H7 (cell line): ENCODE measurements at places on chromosomes 13 and 19.

- peak; percentile 64 for DNase-seq
These were observed 21.5 kb upstream of the GSX1 start for GRCh38 chr13:27770809-27771208.

DNA sequence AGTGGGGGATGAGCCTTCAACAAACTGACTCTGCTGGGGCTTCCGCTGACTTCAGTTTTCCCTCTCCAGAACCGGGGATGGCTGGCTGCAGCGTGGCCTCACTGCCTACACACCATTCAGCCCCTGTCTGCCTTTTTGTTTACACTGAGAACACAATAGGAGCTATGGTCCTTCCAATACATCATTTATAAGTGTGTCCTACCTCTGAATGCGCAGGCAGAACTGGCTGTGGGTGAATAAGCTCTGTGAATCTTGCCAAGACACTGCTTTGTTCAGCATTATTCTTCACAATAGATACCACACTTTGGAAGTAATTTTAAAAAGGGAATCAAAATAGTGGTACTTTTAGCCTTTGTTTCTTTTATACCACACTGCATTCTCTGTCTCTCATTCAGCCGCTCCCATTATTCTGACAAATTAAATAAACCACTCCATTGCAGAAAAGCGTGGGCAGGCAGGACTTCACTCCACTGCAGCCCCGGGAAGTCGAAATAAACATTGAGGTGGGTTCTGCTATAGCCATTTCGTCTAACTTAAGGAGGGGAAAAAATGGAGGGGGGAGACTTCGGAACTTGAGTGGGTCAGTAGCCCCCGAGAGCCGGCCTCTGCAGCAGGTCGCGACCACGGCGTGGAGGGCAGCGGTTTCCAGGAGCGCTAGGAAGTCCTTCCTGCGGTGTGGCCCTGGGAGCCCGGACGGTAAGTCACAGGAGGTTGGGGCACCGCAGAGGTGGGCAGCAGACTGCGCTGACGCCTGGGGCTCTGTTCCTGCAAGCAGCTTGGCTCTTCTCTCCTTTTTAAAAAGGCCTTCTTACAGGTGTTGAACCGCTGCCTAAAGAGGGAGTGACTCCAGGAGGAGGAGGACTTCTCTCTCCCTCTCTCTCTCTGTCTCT, 94.8 kb upstream of the SOX1 start:
- DNase-seq = peak; percentile 68

GRCh38 chr13:70842062-70842644, 733.9 kb upstream of the KLHL1 start:
- no peak for DNase-seq

GRCh38 chr19:55802281-55802680, 29.5 kb downstream of the NLRP11 start:
- DNase-seq = no peak

DNA sequence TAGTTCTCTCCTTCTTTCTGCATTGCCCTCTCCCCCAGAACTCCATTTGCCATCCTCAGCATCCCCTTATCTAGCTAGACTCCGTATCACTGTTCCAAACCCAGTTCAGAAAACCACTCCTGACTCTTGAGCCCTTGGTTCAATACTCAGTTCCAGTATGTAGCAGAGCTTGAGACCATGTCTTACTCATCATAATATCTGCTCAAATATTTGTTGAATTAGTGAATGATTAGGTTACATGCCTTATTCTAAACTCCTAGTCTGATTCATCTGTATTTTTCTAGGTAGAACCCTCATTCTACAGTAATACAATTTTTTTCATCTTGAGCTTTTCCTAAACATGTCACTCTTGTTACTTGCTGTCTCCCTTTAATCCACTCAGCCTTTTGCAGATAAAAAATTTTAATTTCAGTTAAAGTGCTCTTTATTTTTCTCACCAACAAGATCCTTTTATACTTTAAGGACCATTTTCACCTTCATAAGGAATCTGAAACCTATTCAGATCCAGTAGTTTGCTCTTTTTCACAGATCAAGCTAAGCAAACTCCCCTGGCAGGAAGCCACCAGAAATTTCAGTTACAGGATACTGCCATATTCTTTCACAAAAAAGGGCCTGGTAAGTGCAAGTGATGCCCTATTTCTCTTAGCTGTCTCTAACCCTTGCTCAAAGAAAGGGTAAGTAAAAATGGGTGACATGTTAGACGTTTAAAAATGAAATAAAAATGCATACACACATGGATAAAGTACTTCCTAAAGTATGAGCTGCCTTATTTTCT, 23.1 kb upstream of the INTS6 start:
- no peak for DNase-seq

DNA sequence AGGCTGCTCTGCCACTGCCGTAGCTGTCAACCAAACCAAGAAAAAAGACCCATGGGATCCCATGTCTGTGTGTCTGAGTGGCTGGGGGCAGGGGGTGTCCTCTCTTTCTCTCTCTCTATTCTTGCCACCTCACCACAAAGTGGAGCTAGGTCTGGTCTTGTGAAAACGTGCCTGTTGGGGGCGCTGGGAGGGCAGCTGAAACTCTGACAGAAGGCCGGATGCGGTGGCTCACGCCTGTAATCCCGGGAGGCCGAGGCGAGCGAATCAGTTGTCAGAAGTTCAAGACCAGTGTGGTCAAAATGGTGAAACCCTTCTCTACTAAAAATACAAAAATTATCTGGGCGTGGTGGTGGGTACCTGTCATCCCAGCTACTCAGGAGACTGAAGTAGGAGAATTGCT, 29.2 kb downstream of the ZNF146 start:
- DNase-seq = peak; percentile 52

DNA sequence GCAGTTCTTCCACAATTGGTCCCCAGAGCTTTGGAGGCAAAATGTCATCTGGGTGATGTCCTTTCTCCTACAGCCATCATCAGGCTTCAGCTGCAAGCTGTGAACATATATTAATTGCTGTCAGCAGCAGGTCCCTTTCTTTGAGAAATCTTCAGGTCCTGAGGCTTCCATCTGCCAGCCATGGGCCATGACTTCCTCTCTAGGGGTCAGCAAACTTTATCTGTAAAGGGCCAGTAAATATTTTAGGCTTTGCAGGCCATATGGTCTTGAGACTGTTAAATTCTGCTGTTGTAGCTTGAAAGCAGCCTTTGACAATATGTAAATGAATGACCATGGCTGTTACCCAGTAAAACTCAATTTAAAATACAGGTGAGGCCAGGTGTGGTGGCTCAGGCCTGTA, 27.1 kb downstream of the SERP2 start:
- no peak for DNase-seq

- DNase-seq = peak; percentile 16
These were observed 18.5 kb upstream of the GPR18 start for GRCh38 chr13:99276706-99277105.

DNA sequence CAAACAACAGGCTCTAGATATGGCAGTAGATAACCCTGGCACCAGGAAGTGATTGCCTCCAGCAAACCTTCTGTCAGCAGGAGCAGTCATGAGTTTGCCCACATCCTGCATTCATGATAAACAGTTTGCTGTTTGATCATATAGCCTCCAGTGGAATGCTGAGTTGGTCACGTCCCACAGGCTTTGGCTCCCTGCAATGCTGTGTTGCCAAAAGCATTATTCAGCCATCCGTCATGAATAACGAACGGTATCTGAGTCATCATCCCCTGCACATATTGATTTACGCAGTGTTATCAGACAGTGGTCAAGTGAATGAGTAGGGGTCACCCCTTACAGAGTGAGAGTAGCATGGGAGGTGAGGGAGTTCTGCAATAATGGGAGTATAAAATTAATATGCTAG, 21.9 kb upstream of the ZNF432 start:
- DNase-seq = no peak

DNA sequence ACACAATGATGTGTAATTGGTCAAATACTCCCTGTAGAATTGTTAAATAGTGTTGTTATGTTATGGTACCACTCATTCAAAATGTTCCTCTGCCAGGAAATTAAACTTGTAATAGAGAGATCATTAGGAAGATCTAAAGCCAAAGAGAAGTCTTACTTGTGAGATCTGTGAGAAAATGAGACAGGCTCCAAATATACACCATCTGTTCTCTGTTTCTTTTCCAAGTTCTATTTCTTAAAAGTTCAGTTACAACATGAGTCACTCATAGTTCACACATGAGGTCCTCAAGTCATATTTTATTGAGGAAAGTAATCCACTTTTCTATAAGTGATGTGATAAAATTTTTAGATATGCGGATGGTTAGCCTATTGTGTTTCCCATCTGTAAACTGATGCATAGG, 1038.1 kb upstream of the PRR20A start:
- no peak for DNase-seq

DNA sequence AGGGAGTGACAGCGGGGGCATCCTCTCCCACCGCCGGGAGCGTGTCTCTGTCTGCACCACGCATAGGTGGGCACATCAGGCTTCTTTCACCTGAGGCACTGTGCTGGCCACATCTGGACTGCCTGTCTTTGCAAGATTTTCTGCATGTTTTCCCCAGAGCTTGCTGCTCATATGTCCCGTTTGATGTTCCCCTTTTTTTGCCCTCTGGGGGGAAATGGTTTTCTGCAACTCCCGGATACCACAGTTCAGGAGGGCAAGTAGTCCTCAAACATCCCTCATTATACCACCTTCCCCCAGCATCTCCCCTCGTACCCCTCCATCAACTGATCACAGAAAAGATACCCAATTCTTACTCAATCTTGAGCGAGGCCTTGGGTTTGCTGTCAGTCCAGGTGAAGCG, 168.0 kb downstream of the PAN3 start:
- no peak for DNase-seq

DNA sequence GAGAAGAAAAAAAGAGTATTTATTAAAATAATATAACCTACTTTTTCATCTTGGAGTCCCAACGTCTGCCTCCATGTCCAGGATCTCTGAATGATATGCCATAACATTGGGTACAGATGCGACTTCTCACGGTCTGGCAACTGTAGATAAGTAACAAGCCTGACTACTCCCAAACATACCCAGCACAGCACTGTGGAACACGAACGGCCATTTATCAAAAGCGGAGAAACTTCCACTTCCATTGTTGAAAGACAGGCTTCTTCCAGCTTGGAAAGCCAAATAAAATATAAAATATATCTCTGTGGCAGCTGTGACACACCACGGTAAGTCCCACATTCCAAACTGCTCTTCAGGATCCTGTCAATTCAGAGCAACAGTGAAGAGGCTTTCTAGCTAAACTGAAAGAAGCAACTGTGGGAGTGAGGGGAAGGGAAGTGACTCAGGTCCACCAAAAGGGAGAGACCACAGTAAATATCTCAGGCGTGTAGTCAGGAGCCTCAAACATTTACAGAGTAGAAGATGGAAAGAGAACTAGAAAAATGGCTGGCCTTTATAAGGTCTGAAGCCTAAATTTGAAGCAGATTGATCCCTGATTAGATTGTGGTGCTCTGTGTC, 331.7 kb downstream of the LIG4 start:
- DNase-seq = no peak

DNA sequence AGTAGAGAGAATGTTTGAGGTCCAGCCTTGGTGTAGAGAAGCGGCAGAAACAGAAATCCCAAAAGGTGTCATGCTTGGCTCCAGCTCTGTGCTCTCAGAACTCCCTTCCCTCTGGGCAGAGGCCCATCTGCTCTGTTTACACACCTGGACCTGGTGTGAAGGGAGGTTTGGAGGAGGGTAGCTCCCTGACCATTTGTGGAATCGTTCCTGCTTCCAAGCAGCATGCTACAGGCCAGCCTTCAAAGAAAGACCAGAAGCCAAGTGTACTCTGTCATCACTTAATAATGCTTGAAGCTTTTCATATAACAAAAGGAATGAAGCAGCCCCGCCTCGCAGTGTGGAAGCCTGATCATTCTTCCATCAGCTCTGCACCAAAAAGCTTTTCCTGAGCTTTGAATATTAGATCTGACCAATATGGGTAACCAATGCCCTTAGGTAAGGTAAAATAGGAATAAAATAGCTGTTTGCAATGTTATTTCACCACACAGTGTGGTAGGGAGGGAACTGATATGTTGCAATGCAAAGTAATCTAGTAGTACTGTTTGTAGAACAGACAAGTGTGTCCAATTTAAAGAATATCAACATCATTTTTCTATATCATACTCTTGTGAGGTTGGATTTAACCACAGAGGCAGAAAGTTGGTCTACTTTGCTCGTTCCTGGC, 63.3 kb downstream of the ZIC5 start:
- DNase-seq = no peak

DNA sequence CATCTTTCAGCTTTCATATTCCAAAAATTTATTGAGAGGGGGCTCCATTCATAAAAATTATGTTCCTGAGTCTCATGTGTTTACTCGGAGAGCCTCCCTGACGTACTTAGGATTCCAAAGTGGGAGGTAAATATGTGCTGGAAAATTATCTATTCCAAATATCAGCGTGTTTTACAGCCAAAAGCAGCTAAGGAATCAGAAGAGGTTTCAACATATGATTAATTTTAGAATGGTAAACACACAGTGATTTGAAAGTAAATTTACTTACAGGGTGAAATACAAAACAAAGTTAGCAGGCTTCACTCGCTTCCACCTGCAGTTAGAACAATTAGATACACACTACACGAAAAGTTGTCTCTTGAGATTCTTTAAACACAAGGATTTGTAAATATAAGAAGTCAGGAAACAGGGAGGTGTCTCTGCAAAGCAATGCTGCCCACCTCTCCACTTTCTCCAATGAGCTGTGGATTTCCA, 313.8 kb upstream of the NBEA start:
- DNase-seq = no peak

GRCh38 chr19:28322491-28322890, 890.5 kb downstream of the UQCRFS1 start:
- no peak for DNase-seq

GRCh38 chr13:24217601-24218281, 57.2 kb downstream of the SPATA13 start:
- DNase-seq = no peak

- no peak for DNase-seq
These were observed 79.9 kb upstream of the GPC6 start for GRCh38 chr13:93146584-93147297.

- no peak for DNase-seq
These were observed 13.9 kb downstream of the CEACAM3 start for GRCh38 chr19:41810301-41810700.

GRCh38 chr19:1113986-1114483, 10.2 kb downstream of the GPX4 start:
- no peak for DNase-seq

DNA sequence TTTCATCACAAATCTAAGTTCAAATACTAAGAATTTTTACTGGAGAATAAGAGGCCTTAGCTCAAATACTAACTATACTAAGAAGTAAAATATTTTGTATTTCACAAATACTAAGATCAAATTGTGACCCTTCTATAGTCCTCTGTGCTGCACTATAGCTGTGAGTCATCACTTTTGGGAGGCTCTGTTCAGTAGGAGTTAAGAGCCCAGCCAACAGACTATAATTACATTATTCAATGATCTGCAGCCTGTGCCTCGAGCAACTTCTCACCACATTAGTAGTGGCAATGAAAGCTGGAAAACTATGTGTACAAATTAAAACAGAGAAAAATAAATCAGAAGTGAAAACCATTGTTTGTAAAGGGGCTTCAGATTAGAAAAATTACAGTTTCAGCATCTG, 147.3 kb upstream of the GPC6 start:
- no peak for DNase-seq

- DNase-seq = peak; percentile 86
These were observed 1.9 kb upstream of the PLPPR3 start for GRCh38 chr19:823565-824121.

- DNase-seq = no peak
These were observed 188.1 kb downstream of the NHLRC3 start for GRCh38 chr13:39226359-39226758.
